ENCODE measurements at places on chromosomes 2 and 18. TPM values are rescaled to one million over a fixed set of nuclear protein-coding genes. Genes with fewer than 3 reads are reported as not detected.

DNA sequence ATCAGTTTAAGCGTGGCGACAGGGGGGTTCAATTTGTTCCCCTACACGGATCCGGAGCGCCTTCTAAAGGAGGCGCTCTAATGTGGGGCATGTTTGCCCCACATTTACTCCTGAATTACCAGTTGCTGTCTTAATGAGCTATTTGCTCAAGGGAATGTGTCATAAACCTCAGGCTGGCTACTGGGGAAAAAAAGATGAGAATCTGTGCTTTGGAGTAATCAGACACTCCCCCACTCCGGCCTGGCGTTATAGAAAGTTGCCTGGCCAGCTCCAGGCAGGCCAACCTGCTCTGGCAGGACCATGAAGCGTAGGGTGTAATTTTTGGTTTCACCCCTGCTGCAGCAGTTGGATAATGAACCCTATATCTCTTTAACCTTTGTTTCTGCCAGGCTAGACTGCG is 31.0 kb upstream of the MAP3K20 start:
- no peaks in the 10 kb centered on the region for H3K36me3 ChIP-seq
- no peaks in the 10 kb centered on the region for H3K27me3 ChIP-seq
- no peak for ATAC-seq

GRCh38 chr2:98891591-98891990 is 44.4 kb downstream of the CRACDL start:
- H3K27ac ChIP-seq: no peak overlapping the region
- no peaks in the 10 kb centered on the region for H3K36me3 ChIP-seq
- no peak for ATAC-seq
- no peaks in the 10 kb centered on the region for H3K4me1 ChIP-seq
- no peaks in the 10 kb centered on the region for H3K27me3 ChIP-seq

DNA sequence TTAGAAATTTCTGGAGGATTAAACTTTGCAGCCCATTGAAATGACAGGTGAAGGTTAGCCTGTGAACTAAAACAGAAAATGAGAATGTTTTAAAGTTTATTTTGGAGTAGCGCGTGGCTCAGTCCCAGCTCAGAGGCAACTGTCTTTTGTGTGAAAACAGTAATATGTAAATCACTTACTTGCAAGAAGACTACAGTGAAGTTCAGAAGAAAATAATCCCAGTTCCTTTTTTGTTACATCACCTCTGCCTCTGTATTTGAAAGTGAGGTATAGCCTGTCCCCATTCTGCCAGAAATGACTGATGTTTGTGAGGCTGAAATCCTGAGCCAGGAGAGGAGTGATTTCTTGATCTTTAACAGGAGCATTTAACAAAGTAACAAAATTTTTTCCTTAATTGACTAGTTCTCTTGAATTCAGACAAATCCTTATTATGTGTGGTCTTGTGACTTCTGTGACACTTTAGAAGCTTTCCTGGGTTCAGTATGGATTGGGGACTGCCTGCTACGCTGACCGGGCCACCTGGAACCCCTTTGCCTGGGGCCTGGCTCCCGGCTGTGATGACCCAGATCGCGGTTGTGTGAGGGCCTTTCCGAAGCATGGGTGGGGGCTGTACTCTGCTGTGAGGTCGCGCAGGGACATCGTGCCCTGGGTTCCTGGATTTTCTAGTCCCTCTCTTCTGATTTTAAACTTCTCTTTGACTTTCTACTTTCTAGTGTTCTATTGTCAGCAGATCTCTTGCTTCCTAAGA is 24.3 kb downstream of the TRAPPC12 start:
- H3K27ac ChIP-seq: no peak overlapping the region
- H3K4me3 ChIP-seq: no peak overlapping the region
- no peaks in the 10 kb centered on the region for H3K27me3 ChIP-seq
- no peak for ATAC-seq
- H3K36me3 ChIP-seq: no peaks in the 10 kb centered on the region

- no peak for ATAC-seq
- H3K27ac ChIP-seq: no peak overlapping the region
- H3K27me3 ChIP-seq: no peaks in the 10 kb centered on the region
- H3K4me1 ChIP-seq: no peaks in the 10 kb centered on the region
- no peaks in the 10 kb centered on the region for H3K36me3 ChIP-seq
Observed at GRCh38 chr18:25557011-25557410, 205.0 kb upstream of the ZNF521 start.

GRCh38 chr2:151795646-151796240 is 32.5 kb downstream of the ARL5A start:
- no peak overlapping the region for H3K27ac ChIP-seq
- ATAC-seq: no peak
- no peaks in the 10 kb centered on the region for H3K36me3 ChIP-seq
- H3K27me3 ChIP-seq: no peaks in the 10 kb centered on the region
- no peaks in the 10 kb centered on the region for H3K4me1 ChIP-seq

DNA sequence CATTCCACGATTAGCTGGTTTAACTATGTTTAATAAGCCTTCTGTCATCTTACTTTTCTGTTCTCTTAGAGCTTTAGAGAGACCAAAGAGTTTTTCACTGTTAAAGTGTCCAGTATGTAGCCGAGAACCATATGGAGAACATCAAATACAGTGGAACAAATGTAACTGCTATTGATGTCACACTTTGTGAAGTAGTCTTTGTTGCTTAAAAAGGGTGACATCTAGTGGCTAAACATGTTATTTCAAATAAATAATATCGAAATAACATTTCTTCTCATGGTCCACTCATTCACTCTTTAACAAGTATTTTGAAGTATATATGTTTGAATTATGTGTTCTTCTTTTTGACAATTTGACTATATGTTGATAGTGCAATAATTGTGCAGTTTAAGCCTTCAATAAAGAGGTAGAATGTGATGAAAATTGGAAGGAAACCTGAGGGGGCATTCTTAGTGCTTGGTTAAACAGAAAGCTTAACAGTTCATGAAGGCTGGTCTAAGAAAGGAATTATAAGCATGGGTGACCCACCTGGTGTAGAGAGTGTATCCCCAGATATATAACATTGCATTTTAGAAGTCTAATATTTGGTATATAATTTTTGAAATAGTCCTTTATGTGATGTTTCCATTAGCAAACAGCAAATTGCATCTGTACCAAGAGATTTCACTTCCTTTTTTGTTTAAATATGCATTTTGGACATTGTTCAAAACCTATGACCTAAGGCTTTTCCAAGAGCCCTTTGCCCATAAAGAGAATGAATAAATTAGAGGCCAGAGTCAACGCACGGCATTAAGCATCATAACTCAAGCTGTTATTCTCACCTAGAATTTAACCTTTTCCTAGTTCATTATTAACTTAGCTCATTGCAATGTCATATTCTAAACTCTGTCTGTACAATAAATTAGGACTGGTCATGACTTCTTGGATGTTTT is 112.1 kb downstream of the KYNU start:
- no peak for ATAC-seq
- H3K4me1 ChIP-seq: no peaks in the 10 kb centered on the region
- H3K4me3 ChIP-seq: no peak overlapping the region
- H3K27ac ChIP-seq: no peak overlapping the region
- no peaks in the 10 kb centered on the region for H3K27me3 ChIP-seq

DNA sequence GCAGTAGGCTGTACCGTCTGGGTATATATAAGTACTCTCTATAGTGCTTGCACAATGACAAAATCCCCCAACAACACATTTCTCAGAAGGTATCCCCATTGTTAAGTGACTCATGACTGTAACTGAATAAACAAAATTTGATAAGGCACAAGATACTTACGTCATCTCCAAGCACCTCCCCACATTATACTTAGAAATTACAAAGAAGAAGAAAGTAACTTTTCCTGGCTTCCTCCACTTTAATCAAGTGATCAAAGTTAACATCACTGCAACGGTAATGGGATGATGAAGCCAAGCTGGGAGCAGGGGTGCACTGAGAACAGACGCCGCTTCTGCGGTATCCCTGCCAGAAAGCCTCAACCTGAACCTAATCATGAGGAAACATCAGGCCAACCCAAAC is 9.7 kb downstream of the TNS1 start:
- ATAC-seq: peak; percentile 34
- H3K27me3 ChIP-seq: no peaks in the 10 kb centered on the region
- peak overlapping the region; percentile 63 for H3K27ac ChIP-seq

IL36B gene
- total RNA-seq: not detected

NEU2 gene
- total RNA-seq: not detected

TEKT4 gene
- total RNA-seq: not detected

VAMP8 gene
- total RNA-seq: not detected

UGT1A5 gene
- total RNA-seq: not detected

IKZF2 gene
- 11.6 TPM for total RNA-seq
